ELR (cell line): ENCODE measurements at places on chromosomes 5 and 9.

DNA sequence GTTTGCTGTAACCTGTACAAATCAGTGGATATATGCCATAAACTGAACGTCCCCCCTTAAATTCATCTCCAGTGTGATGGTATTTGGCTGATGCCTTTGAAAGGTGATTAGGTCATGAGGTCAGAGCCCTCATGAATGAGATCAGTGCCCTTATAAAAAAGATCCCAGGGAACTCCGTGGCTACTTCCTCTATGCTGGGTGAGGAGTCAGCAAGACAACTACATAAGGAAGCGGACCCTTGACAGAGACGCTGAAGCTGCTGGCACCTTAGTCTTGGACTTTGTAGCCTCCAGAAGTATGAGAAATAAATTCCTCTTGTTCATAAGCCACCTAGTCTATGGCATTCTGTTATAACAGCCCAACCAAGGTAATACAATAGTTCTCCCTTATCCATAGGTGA, 215.1 kb upstream of the ZNF608 start:
- DNase-seq: no peak

DNA sequence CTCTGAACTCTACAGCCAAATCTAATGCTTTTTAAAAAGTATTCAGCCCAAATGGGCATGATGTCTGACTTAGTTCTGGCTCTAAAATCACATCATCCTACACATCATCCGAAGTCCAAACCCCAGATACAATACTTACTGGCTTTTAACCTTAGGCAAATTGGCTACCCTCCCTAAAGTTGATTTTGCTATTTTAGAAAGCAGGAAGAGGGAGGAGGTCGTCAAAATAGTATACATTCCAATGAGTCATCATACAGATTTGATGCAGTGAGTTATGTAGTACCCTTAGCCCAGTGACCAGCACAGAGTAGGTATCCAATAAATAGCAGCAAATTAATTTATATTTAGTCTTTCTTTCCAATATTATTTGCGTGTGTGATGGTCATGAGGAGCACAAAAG, 582.0 kb upstream of the TUSC1 start:
- DNase-seq: peak; percentile 74

GRCh38 chr5:73969195-73970036, 343.4 kb downstream of the ARHGEF28 start:
- no peak for DNase-seq

GRCh38 chr9:87570000-87570908, 72.6 kb downstream of the DAPK1 start:
- DNase-seq: no peak

GRCh38 chr9:130756455-130757152, 63.0 kb downstream of the EXOSC2 start:
- DNase-seq: no peak

DNA sequence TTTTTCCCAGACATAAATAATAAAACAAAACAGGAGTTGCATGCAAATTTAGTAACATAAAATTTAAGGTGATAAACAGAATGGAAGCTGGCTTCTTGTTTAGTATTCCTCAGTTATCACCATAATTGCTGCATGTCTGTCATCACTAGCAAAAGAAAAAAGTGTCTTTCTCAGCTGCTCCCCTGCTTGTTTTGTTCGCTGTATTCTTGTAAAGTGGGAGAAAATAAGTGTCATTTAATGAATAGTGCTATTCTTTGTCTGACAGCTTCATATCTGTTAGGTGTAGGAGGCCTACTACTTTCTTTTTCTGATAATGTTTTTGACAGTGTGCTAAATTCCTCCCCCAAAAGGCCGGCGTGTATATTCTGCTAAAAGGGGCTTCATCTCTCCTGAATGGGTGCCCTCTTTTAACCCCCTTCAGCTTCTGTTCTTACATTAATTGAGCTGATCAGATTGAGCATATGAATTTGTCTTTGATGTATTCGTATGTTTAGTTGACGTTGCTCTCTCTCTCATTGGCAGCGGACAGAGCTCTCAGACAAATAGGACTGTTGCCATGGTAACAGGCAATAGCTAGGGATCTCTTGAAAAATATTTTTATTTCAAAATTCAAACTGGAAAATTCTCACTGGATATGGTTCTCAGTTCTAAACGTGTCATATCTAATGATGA, 303.8 kb downstream of the KIAA0825 start:
- DNase-seq: no peak

GRCh38 chr9:121976751-121977150, 116.4 kb downstream of the TTLL11 start:
- peak; percentile 84 for DNase-seq

DNA sequence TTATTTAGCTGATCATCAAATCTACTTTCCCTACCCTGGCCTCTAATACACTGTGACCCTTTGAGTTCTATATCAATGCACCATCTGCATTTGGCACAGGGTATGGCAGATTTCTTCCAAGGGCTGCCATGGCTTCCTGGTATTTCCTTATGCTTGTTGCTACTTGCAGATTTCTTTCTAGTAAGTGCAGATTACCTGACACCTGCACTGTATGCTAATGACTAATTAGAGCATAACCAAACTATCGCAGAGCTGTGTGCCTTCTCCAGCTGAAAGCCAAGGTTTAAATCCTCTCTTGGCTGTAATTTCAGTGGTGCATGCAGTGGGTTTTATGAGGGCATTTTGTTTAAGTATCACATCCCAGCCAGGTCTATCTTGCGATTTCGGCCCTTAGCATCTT, 293.7 kb downstream of the KIF4B start:
- DNase-seq: no peak
